ENCODE measurements at places on chromosomes 5 and 9.

DNA sequence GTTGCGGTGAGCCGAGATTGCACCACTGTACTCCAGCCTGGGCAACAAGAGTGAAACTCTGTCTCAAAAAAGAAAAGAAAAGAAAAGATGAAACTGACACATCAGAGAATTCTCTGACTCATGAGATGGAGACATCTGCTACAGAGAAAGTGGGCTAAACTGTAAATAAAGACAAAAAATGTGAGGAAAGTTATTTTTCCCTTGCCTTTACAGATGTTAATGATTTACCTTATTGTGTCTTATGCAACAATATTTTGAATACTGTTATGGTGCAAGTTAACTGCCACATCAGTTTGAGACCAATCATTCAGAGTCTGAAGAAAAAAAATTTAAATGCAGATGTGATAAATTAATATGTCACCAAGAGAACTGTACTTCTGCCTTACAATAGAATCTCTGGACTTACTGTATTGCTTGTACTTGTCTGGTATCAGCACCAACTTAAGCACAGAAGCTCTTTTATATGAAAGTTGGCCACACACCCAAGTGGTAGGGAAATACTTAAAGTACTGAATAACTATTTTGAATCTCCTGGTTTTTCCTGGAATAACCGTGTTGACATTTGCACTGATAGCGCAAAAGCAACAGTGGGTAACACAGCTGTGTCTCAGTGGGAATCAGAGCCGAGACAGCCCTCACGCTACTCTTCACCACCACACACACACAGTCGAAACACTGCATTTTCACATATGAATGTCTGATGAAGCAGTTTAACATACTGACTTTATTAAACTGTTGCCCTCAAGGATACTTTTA lies 169.9 kb downstream of the FANCC start:
- DNase-seq = no peak

- no peak for DNase-seq
Observed at GRCh38 chr5:50325237-50325832, 115.8 kb downstream of the EMB start.

- DNase-seq = no peak
Observed at GRCh38 chr9:5798581-5798980, 34.3 kb downstream of the ERMP1 start.

- no peak for DNase-seq
Observed at GRCh38 chr9:110623462-110624025, 44.0 kb upstream of the SVEP1 start.

DNA sequence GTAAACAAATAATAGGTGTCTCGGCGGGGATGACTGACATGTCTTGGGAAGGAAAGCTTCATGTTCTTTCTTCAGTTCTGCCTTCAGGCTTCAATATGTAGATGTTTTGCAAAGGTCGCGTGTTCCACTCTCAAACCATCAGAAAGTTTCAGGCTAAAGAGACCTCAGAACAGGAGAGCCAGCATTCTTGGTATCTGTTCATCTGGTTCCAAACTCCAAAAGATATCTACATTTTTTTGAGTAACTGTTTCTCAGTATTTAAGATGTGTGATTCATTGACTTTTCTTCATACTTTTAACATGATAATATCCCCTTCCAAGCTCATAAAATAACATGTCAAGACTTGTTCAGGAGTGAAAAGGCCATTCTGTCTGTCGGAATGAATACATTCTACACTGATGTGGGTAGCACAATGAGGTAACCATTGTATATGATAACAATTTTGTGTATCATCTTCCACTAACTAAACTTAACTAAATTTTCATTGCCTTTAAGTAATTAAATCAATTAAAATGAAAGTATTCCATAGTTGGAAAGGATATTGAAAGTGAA lies 183.6 kb downstream of the CFAP90 start:
- DNase-seq = no peak

DNA sequence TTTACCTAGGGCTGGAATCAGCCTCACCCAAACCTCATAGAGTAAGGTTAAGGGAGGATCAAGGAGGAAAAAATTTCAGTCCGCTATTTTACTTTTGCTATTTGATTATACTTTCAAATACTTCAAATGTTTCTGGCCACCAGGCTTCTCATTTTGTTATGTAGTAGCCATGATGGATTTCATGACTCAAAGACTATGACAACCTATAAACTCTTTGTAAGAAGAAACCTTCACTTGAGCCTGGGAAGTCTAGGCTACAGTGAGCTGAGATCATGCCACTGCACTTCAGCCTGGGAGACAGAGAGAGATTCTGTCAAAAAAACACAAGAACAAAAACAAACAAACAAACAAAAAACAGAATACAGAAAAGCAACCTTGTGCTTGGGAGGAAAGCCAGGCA lies 293.6 kb upstream of the TNC start:
- DNase-seq = no peak

DNA sequence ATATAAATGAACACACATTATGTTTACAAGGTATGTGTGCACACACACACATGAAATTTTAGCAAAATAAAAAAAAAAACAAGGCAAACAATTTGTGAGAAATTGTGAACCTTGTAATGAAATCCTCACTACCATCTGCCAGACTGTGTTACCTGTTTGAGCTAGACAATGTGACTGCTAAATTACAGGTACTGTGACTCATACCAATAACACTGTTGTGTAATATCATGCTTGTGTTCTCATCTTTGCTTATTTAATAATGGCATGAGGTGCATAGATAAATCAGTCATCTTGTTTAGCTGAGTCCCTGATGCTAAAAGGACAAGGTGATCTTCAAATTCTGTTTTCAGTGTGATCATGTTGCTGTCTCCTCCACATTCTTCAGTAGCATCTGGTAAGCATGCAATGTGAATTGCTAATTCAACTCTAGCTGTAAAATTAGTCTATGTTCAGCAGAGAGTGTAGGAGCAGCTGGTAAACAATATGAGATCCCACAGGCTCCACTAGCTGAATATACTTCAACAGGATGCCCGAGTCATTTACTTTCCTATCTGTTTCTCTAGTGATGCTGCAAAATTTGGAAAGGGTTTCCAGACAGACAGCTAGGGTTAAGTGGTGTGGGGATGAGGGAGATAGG lies 966.3 kb upstream of the C9orf72 start:
- DNase-seq = no peak

DNA sequence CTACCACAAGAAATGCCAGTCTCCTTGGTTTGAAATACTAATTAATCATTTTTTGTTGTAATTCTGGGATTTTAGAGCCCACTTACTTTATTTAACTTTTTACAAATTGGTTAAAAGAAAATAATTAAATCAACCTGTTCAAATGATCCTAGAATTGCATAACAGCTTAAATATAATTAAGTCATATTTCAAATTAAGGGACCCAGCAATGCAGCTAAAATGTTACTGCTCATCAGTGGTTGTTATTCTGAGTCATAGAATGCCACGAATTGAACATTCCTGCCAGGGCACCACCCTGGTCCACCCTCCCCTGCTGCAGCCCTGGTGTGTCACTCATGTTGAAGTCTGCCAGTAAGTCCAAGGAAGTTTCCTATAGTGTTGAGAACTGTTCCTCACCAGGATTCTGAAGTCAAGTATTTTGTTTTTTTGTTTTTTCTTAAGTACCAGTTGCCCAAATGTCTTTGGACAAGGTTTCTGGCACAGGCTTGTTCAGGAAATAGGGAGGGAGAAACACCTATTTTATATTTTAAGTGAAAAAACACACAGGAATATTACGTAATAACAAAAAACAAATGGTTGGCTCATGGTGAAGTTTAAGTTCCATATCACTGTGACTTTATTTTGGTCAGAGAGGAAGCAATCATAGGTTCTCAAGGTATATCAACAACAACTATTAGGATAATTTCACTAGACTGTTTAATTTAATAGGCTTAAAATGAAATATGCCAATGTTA lies 4.3 kb upstream of the ITGA1 start:
- no peak for DNase-seq

DNA sequence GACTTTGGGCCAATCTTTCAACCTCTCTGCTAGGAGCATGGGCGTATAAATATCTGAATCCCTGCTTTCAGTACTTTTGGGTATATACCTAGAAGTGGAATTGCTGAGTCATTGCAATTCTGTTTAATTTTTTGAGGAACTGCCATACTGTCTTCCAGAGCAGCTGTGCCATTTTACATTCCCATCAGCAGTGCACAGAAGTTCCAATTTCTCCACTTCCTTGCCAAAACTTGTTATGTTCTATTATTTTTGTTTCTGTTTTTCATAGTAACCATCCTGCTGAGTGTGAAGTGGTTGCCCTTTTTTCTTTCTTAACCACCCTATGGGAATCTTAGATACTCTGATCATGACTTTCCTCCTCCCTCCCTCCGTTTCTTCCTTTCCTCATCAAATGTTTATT lies 11.1 kb upstream of the CCIN start:
- DNase-seq = no peak

DNA sequence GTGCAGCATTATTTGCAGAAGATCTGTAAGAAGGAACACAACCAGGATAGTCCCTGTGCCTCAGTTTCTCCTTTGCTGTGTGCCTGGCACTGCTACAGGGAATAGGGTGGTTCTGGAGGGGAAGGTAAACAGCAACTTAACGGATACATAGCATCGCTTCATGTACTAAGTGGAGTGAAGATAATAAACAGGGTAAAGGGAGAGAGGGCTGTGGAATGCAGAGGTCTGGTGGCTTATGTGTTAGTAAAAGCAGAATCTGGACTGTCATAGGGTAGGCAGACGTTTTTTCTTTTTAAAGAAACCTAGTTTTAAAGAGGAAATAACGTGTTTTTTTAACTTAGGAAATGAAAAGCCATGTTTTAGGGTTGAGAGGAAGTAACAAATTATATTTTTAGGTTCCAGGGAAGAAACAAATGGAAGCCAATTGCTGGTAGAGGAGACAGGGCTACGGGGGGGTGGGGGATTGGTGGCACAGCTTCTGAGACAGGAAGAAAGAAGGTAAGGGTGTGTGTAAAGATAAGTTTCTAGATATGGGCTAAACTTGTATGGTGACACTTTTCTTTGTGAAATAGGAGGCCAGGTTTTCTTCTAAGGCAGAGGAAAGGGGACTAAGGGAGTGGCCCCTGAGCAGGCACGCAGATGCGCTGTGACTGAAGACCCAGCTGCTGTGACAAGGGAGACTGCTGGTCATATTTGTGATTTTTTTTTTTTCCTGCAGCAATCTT lies 1.3 kb downstream of the GNG10 start:
- peak; percentile 62 for DNase-seq

- DNase-seq = no peak
Observed at GRCh38 chr5:121027636-121028035, 563.5 kb downstream of the PRR16 start.

DNA sequence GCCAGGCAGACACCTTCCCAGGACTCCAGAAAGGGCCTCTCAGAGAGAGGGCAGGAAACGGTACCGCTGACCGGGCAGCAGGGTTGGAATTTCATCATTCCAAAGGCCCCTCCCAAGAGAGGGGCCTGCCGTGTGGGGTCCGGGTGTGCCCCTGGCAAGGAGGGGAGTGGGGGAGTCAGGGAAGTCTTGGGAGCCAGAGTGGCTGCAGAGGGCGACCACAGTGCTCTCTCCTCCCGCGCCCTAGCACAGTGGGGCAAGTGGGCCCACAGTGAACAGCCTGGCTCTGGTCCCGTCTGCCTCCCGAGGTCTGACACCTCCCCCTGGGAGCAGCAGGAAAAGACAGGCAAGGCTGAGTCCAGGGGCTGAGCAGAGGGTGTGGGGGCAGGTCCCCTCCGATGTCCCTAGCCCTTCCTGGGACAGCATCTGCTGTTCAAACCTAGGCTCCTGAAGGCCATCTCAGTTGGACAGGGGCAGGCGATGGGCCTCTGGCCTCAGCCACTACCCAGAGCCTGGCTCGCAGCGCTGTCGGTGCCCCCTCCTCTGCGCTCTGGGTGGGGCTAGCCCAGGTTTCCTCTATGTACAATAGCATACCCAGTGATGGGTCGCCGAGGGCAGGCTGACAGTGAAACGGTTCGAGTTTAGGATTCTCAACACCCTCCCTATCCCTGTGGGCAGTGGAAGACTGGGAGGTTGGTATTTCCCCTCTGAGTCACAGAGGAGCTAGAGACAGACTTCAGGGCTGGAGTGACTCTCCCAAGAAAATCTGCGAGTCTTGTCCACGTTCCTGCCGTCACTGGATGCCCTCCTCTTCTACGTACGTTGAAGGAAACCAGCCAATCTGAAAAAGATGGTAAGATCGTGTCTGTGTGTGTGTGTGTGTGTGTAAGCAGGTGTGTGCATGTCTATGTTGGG lies 25.4 kb upstream of the SARDH start:
- peak; percentile 50 for DNase-seq

DNA sequence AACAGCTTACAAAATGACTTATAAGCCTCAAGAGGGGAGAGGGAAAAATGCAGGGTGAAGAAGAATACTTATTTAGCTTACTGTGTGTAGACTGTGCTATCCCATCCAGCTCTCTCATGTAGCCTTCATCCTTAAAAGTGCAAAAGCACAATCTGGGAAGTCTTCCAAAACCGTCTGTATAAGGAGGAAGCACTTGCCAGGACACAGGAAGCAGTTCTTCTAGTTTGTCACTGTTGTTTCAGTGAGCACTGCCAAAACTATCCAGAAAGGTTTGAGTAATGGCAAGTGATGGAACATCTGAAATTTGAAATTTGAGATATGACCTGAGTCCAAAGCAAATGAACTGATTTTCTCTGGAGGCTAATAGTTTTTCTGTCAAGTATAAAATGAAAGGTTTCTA lies 140.8 kb upstream of the ISL1 start:
- DNase-seq = no peak

GRCh38 chr5:157197086-157197485 lies 16.4 kb downstream of the ITK start:
- no peak for DNase-seq

DNA sequence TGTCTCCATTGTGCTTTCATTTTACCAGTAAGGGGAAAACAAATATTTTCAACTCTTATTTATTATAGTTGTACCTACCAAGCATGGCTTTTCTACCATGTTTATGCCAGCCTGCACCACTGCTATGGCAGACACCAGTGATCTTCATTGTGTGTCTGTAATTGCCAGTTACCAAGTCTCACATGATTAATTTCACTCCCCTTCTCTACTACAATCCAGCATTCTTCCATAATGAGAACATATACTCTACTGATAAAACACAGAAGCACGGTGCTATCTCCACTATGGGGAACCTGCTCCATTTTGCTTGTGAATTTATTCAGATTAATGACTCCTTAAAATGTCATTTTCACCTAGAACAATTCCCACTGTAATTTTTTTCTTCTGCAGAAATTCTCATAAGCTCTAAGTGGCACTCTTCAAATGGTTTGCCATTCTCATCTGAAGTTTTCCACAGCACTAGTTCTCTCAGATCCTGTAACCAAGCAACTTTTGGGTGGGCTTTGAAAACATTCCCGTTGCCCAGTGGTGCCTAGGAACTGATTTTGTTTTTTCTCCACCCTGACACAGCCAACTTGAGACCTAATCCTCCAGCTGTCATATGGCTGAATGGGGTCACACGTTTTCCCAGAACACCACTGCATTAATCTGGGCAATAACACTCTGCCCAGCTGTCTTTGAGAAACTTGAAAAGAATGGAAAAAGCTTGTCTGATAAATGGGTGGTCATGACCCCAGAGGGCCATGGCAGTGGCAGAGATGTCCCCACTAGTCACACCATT lies 222.7 kb upstream of the RASEF start:
- no peak for DNase-seq

DNA sequence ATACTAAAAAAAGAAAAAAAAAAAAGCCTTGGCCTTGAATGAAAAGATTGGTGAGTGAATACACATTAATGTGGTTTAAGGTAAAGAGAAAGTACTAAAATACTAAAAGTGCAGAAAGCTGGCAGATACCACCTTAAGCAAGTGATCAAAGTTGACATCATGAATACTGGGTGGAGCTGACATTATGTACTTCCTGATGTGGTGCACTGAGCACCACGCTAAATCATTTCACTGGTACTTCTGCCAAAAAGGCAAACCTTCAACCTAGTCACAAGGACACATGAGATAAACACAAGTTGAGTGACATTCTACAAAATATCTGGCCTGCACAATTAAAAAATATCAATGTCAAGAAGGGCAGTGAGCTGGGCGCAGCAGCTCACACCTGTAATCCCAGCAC lies 33.8 kb upstream of the PANK3 start:
- DNase-seq = no peak

Measured in activated effector memory CD4-positive, alpha-beta T cell treated with anti-CD3 and anti-CD28 coated beads, Interleukin-2, amount 50 U/mL, for 16 hours (primary cell).